ENCODE measurements at places on chromosomes 12 and 14.

- no peak for DNase-seq
Observed at GRCh38 chr14:59632381-59632780, 55.8 kb upstream of the CCDC175 start.

DNA sequence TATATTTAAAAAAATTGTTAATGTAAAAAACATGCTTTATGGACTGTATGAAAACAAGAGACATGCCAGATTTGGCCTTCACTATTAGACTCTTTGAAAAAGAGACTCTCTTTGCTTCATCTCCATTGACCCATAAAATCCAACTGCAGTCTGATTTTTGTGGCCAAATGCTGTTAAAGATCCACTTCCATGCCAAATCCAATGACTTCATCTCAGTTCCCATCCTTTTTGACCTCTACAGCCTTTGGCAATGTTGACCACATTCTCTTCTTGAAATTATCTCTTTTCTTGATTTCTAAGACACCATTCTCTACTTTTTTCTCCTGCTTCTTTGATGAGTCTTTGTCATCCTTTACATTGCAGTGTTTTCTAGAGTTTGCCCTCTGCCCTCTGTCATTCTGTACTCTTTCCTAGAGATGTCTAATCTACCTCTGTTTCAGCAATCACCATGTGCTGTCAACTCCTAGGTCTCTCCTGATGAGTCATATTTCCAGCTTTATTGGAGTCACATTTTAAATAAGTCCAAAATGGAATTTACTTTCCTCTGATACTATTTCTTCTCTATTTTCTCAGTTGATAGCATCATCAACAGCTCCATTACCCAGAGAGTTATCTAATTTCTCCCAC lies 2.4 kb downstream of the TMPRSS12 start:
- no peak for DNase-seq

GRCh38 chr12:105030820-105031807 lies 45.0 kb downstream of the NOPCHAP1 start:
- DNase-seq = no peak

DNA sequence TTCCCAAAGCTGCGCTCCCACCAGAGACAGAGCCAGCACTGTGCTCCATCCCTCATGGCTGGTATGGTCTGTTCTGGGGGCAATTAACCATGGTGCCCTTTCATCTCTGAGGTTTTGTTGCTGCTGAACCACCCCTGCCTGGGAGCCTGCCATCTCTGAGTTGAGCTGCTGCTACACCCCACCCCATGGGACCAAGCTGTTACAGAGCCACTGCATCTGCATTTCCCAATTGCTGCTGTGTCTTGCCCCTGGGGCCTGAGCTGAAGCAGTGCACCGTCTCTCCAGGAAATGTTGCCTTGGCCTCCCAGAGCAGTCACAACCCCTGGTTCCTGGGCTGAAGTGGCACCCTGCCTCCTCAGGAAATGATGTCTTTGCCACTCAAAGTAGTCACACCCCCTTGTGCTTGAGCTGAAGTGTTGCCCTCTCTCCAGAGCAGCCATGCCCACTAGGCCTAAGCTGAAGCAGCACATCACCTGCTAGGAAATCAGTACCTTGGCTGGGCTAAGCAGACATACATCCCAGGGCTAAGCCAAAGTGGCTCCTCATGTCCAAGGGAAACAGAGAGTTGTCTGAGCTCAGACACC lies 140.3 kb downstream of the RERGL start:
- no peak for DNase-seq

GRCh38 chr12:123705935-123706334 lies 6.2 kb upstream of the ATP6V0A2 start:
- no peak for DNase-seq

- DNase-seq = no peak
Observed at GRCh38 chr14:77342726-77343397, 22.0 kb downstream of the GSTZ1 start.

DNA sequence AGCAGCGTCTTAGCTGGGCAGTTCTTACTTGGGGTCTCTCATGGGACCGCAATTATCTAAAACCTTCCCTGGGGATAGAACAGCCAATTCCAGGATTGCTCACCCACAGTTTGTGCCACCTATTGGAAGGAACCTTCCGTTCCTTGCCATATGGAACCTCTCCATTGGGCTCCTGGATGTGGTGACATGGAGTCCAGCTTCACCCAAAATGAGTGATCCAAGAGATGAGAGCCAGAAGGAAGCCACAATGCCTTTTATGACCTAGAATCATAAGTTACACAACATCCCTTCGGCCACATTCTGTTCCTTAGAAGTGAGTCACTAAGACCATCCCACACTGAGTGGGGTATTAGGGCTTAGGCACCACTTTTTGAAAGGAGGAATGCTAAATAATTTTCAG lies 164.4 kb downstream of the FBXL14 start:
- no peak for DNase-seq

All from anterior cingulate cortex (tissue), 58 donors.